Ovary (tissue), 10 donors: ENCODE measurements at places on chromosomes 5 and 9.

DNA sequence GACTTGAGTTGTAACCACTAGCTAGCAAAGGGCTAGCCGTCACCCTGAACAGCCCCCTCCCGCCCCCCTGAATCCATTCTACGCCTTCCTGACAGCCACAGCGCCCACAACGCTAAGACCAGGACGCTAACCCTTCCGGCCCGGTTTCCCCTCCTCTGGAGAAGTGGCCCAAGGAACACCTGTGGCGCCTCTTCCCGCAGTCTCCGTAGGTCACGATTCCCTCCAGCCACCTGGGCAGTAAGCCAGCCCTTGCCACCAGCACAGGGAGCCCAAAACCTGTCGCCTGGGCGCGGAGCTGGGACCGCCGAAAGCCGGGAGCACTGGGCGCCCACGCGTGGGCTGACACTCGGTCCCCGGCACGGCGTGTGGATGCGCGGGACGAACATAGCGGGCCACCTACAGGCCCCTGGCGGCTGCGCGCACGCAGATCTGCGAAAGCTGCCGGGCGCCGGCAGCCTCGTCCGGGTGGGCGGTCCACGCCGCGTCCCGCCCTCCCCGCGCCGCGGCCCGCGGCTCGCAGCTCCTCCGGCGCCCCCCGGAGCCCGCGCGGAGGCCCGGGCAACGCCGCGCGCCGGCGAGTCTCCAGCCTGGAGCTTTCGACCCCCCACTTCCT is 596 bp downstream of the IRF1 start:
- peak overlapping the region; percentile 86 for H3K27ac ChIP-seq
- peak; percentile 60 for DNase-seq
- no peaks in the 10 kb centered on the region for H3K36me3 ChIP-seq
- H3K4me1 ChIP-seq: peaks cover 13% of the 10 kb centered on the region

GRCh38 chr9:82957529-82958379 is 105.2 kb downstream of the RASEF start:
- no peaks in the 10 kb centered on the region for H3K27me3 ChIP-seq
- no peaks in the 10 kb centered on the region for H3K4me1 ChIP-seq

GRCh38 chr5:54610197-54610944 is 92.8 kb downstream of the SNX18 start:
- no peak overlapping the region for H3K4me3 ChIP-seq
- no peaks in the 10 kb centered on the region for H3K36me3 ChIP-seq
- no peaks in the 10 kb centered on the region for H3K27me3 ChIP-seq
- no peak overlapping the region for H3K27ac ChIP-seq

DNA sequence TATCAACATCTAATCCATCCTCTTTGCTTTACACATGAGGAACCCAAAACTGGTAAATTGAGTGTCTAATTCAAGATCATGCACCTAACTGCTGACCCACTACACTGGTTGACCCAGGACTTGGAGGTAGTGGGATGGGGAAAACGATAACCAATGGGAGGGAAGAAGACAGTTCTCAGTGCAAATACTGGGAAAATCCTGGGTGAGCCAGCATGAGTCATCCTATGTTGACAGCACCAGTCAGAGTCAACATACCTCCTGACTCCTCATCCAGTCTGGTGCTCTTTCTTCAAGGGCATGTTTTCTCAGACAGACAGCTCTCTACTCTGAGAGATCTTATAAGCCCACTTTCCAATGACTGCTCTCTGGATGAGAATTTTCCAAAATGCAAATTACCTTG is 232.8 kb upstream of the PTGER4 start:
- DNase-seq: no peak
- H3K4me3 ChIP-seq: no peak overlapping the region
- H3K27ac ChIP-seq: no peak overlapping the region
- H3K36me3 ChIP-seq: no peaks in the 10 kb centered on the region

GRCh38 chr5:119541716-119542115 is 87.6 kb upstream of the FAM170A start:
- no peaks in the 10 kb centered on the region for H3K4me1 ChIP-seq
- no peak for DNase-seq
- no peaks in the 10 kb centered on the region for H3K27me3 ChIP-seq

GRCh38 chr9:113311961-113312360 is 8.8 kb upstream of the RNF183 start:
- no peaks in the 10 kb centered on the region for H3K4me1 ChIP-seq
- no peak for DNase-seq
- H3K4me3 ChIP-seq: no peak overlapping the region
- H3K27ac ChIP-seq: no peak overlapping the region

GRCh38 chr5:95883185-95884016 is 60.9 kb upstream of the GLRX start:
- peaks cover 4% of the 10 kb centered on the region for H3K4me1 ChIP-seq
- no peaks in the 10 kb centered on the region for H3K27me3 ChIP-seq
- H3K4me3 ChIP-seq: no peak overlapping the region
- H3K36me3 ChIP-seq: no peaks in the 10 kb centered on the region
- no peak overlapping the region for H3K27ac ChIP-seq

GRCh38 chr9:109705515-109705914 is 74.5 kb upstream of the PALM2AKAP2 start:
- peaks cover 3% of the 10 kb centered on the region for H3K4me1 ChIP-seq
- no peaks in the 10 kb centered on the region for H3K27me3 ChIP-seq
- H3K27ac ChIP-seq: no peak overlapping the region

DNA sequence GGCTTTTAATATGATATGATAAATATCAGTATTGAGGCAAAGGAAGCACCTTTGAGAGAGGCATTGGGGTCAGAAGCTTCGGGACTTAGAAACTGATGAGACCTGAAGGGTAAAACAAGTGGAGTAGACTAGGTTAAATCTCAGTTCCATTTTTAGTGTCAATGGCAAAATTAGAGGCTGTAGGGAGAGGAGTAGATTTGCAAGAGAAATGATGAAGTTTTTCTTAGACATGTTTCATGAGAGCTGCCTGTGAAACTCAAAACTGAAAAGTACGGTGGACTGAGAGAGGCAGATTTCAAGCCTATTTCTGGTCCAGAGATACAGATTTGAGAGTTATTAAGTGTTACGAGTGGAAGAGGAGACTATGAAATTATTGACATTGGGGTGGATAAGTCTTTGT is 278.5 kb downstream of the TAF11L14 start:
- H3K27me3 ChIP-seq: no peaks in the 10 kb centered on the region
- H3K27ac ChIP-seq: no peak overlapping the region
- H3K4me3 ChIP-seq: no peak overlapping the region
- no peaks in the 10 kb centered on the region for H3K4me1 ChIP-seq
- DNase-seq: no peak
- H3K36me3 ChIP-seq: no peaks in the 10 kb centered on the region

GRCh38 chr5:91937121-91937520 is 554.0 kb upstream of the ARRDC3 start:
- no peaks in the 10 kb centered on the region for H3K4me1 ChIP-seq
- H3K27ac ChIP-seq: no peak overlapping the region
- no peaks in the 10 kb centered on the region for H3K27me3 ChIP-seq
- H3K36me3 ChIP-seq: no peaks in the 10 kb centered on the region
- no peak for DNase-seq

GRCh38 chr5:150665044-150665443 is 4.0 kb downstream of the MYOZ3 start:
- no peaks in the 10 kb centered on the region for H3K36me3 ChIP-seq
- peaks cover 9% of the 10 kb centered on the region for H3K4me1 ChIP-seq
- no peak for DNase-seq
- H3K4me3 ChIP-seq: no peak overlapping the region

DNA sequence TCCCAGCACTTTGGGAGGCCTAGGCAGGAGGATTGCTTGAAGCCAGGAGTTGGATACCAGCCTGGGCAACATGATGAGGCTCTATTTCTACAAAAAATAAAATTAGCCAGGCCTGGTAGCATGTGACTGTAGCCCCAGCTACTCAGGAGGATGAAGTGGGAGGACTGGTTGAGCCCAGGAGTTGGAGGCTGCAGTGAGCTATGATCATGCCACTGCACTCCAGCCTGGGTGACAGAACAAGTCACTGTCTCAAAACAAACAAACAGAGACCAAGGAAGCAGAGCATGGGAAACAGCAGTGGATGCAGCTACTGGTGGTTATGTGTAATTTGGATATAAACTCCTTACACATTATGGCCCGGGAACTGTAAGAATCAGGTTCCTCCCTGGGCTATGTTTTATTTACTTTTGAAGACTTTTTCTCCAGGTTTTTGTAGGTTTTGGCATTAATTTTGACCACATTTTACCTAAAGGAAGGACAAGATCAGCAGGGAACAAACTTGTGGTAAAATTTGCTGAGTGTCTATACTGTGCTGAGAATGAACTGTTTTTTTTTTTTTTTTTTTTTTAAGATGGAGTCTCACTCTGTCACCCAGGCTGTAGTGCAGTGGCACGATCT is 8.3 kb downstream of the KIF2A start:
- H3K4me3 ChIP-seq: no peak overlapping the region
- H3K36me3 ChIP-seq: no peaks in the 10 kb centered on the region
- no peak overlapping the region for H3K27ac ChIP-seq
- DNase-seq: no peak
- H3K27me3 ChIP-seq: no peaks in the 10 kb centered on the region

- H3K4me3 ChIP-seq: no peak overlapping the region
- no peaks in the 10 kb centered on the region for H3K4me1 ChIP-seq
- H3K27ac ChIP-seq: no peak overlapping the region
- no peak for DNase-seq
- H3K27me3 ChIP-seq: no peaks in the 10 kb centered on the region
Measured at GRCh38 chr5:160542281-160542680, 120.6 kb downstream of the PTTG1 start.

DNA sequence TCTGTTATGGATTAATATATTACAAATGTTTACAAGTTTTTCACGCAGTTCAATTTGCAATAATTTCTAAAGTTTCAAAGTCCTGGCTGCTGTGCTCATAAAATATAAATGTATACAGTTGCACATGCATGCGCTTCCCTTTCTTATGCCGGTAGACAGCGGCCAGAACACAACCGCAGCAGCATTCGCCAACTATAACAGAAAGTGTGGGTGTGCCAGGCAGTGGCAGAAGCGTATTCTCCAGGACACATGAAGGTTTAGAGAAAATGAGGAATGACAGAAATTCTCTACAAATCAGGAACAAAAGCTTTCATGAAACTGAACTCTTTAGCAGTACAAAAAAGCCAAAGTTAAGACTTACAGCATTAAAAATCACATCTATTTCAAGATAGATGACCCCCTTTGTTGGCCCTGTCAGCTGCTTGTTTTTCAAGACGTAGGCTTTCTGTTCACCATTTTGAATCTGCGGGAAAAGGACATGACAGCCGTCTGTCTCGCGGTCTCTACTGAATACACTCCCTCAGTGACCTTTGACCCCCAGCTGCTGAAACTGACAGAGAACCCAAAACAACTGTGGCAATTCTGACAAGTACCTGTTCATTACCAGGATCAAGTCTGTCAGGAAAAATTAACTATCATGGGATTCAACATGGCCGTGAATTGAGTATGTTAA is 252.2 kb downstream of the SLF1 start:
- no peak overlapping the region for H3K4me3 ChIP-seq
- H3K4me1 ChIP-seq: no peaks in the 10 kb centered on the region
- no peak overlapping the region for H3K27ac ChIP-seq
- H3K36me3 ChIP-seq: no peaks in the 10 kb centered on the region
- DNase-seq: no peak
- no peaks in the 10 kb centered on the region for H3K27me3 ChIP-seq

DNA sequence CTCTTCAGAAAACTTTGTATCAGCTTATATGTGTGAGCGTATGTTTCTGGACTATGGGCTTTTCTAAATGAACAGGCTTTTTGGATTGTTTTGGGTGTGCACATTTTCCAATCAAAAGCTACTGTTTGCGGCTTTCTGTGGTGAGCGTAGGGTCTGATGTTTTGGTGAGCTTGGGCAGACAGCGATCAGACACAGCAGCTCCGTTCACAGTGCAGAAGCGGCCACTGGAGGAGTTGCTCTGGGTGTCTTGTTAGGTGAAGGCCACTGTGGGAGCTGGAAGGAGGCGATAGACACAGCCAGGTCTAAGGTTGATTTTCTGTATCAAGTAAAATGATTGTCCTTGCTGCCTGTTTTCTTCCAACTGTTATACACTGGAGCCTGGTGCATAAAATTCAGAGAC is 11.1 kb downstream of the PRRC2B start:
- no peak overlapping the region for H3K4me3 ChIP-seq
- peak overlapping the region; percentile 51 for H3K27ac ChIP-seq

DNA sequence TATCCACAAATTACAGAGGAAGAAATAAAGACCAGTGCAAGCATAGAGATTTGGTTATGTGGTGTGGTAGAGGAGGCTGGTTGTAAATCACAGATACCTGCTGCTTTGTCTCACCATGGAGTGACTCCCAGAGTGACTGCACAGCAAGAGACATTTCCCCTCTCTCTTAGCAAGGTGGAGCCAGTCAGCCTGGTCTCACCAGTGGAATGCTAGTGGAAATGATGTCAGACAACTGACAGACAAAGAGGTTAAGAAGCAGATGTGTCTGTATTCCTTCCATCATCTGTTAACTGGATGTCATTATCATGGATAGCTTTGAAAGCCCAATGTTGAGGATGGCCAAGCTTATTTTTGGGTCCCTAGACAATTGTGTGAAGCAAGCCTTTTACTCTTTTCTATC is 509.4 kb upstream of the SEMA6A start:
- H3K4me1 ChIP-seq: no peaks in the 10 kb centered on the region
- H3K4me3 ChIP-seq: no peak overlapping the region
- H3K27me3 ChIP-seq: no peaks in the 10 kb centered on the region
- no peak overlapping the region for H3K27ac ChIP-seq
- DNase-seq: no peak
- H3K36me3 ChIP-seq: no peaks in the 10 kb centered on the region

DNA sequence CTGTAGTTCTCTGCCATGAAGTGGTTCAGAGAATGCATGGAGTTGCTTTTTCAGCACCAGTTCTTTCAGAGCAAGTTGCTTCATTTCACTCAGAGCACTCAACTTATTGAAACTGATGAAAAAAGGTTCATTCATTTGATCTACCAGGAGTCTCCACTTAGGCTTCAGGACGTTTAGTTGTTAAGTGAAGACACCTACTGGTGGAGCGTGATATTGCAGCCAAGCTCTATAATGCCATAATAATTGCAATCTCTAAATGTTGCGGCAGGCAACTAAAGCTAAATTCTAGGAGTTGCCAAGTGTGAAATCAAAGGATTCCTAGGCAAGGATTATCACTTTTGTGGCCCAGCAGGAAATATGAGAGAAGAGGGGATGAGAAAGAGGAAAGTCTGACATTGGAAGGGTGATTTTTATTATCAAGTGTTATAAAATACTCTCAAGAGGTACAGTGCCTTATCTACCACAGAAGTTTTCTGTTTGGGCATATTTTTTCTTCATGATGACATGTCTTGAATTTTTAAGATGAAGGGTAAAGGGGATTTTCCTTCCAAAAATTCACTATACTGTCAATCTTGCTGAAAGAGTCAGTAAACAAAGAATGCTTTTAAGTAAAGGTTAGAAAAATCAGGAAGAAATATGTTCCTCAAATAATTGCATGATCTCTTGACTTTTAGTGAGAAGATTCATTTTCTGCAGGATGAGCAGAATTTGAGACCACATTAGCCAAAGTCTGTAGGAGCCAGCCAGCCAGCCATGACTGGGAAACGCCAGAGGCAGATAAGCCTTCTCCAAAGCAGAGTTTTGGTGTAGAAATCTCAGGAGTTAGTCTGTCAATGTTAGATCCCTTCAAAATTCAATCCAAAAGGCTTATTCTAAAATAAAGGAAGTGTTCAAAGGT is 83.4 kb downstream of the SH3PXD2B start:
- no peaks in the 10 kb centered on the region for H3K27me3 ChIP-seq
- no peak overlapping the region for H3K27ac ChIP-seq
- H3K4me1 ChIP-seq: no peaks in the 10 kb centered on the region
- no peak for DNase-seq
